HTR-8/SVneo (cell line): ENCODE measurements at places on chromosomes 2 and 18.

DNA sequence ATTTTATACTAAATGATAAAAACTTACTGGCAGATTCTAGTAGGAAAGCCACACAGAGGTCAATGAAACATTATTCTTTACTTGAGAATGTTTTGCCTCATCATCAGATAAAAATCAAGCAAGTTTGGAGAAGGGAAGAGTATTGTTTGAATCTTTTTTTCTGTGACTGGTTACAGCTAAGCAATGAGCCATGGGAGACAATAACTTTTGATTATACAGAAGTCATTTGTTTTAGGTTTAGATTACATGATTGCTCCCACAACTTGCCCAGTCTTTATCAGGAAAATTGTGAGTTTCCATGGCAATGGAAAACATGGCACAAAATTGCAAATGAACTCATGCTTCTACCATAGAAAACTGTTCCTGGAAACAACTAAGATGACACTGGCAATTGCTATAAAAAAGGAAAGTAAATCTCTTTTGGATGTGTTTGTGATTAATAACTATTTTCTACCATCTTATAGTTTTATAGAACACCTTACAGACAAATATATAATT is 476.8 kb downstream of the MBD2 start:
- DNase-seq: no peak

DNA sequence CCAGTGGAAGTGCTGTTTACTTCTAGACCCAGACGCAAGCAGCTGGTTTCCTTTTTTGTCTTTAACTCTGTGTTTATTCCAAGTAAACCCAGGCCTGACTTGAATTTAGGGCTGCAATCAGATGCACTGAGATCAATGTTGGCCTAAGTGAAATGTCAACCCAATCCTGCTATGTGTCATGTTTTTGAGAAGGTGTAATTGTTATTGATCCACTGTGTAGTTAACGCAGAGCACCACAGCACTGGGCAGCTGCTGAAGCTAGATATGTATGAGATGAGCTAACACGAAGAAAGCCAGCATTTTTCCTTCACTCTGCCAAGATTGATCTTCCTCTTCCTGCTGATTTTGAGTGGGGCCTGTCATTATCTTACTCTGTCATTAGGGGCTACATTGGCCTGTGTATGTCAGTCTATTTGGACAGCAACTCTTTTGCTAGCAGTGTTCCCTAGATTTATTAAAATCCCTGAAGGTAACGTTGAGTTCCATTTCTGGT is 18.9 kb upstream of the DLX1 start:
- no peak for DNase-seq

- DNase-seq: no peak
Observed at GRCh38 chr2:15965564-15966019, 25.2 kb downstream of the MYCN start.

DNA sequence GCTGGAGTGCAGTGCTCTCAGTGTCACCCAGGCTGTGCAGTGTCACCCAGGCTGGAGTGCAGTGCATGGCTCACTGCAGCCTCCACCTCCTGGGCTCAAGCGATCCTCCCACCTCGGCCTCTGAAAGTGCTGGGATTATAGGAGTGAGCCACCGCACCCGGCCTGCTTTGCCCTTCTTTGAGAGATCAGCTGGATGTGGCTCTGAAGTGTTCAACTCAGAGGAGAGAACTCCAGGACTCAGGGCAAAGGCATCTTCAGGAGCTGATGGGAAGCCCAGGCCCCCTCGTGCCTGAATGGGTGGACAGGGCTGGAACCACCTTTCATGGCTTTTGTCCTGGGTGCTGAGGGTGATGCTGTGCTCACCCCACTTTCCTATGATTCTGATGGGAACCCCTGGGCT is 52.0 kb upstream of the HAAO start:
- no peak for DNase-seq

DNA sequence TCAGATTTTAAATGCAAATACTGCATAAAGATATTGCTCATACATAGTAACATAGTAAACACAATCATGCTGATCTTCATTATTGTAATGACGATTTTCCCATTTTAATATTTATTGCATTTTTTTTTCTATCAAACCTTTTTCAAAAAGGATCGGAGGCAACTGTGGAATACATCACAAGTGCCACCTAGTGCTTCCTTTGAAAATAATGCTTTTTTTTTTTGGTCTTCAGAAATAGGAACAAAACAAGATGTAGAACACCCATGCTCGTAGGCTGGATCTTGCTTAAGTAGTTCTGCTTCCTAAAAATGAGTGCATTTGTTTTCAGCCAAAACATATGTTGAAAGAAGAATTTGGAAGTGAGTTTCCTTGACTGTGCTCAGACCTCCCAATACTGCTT is 35.7 kb upstream of the GPR155 start:
- DNase-seq: no peak

DNA sequence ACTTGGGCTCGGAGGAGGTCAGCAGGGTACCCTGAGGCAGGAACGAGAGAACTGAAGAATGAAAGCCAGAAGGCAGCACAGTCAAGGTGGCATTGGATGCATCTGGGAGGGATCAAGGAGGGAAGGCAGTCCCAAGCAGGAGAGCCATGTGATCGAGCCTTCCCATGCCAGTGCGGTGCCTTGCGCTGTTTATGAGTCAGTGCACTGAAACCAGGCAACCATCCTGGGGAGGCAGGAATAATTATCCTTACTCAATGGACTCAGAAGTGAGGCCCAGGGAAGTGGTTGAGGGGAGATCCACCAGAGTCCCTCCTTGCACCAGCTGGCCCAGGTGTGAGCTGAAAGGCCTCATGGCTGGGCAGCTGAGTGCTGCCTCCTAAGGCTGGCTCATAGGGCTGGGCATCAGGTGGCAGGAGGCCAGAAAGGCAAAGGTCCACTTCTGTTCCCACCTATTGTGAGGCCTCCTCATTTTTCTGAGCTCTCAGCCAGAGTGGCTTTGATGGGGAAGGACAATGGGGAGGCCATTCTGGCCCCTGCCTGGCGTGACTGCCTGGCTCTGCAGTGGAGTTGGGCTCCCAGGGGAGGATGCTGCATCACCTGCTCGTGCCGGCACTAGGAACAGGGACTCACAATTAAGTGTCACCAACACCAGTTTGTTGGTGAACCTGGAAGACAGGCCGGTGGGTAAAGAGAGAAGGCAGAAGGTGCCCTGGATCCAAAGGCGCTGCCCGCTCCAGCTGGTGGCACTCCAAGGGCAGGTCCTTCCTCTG is 82.3 kb downstream of the TFCP2L1 start:
- no peak for DNase-seq

DNA sequence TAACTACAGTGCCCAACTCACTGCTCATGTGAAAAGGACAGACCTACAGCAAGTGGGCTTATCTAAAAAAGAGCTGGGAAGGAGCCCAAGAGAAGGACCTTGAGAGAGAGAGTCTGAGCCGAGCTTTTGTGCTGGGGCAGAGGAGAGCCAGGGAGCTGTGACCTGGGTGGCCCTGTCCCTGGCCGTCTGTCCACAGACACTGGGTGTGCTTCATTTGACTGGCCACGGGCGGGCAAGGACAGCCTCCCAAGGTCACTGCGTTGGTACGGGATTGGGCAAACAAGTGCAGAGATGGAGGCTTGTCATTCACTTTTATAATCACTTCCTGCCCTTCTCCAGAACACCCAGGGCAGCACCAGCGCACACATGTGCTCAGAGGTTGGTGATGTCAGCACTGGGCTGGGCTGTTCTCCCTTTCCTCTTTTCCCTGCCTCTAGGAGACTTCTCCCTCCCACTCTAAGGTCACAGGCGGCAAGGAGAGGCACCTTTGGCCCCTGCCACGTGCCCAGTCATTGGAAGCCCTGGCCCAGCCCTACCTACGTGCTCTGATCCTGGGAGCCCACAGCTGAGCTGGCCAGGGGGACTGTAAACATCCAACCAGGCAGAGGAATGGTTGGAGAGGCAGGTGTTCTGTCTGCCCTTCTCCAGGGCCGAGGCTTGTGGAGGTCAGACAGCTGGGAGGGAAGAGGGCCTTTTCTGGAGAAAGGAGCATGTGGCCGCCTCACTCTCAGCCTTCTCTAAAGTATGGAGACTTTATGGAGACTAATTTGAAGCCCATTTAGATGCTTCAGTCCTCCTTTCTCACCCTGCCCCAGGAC is 6.4 kb upstream of the PSD4 start:
- no peak for DNase-seq

DNA sequence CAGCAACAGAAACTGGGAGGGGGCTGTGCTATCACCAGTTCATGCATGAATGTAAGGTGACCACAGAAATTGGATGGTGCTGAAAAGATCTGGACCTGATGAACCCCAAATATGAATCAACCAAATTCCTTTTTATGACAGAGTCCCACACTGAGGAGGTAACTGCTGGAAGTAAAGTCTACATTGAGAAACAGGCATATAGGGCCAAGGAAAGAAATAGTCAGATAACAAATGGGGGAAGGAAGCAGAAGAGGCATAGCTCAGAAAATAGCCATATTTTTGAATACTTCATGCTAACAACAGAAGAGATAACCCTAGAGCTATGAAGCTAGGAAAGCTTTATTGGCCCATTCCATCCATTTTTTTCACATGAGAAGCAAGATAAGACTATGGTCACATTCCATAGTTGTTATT is 25.8 kb downstream of the ZC3H6 start:
- DNase-seq: no peak
